ENCODE measurements at places on chromosomes 3 and 15.

DNA sequence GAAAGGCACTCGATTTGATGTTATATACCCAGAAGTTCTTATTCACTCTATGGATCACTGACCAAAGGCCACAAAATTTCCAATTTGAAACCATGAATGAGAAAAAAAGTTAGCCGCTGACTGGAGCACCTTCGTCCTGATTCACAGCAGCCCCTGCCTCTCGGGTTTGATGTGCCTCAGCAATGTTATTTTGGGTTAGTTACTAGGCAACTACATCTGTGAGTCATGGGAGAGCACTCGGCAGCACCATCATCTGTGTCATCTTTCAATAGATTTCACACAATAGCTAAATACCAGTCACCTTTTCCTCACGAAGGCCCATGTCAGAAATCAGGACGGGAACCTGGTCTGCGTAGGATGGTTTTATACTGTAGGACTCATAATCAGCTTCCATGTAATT, 269.2 kb downstream of the ZBBX start:
- no peak for DNase-seq

- DNase-seq = no peak
Observed at GRCh38 chr3:105504440-105504951, 137.8 kb downstream of the ALCAM start.

GRCh38 chr15:94844538-94845389, 613.4 kb downstream of the MCTP2 start:
- DNase-seq = peak; percentile 68

GRCh38 chr3:151568184-151568583, 107.3 kb upstream of the IGSF10 start:
- no peak for DNase-seq

DNA sequence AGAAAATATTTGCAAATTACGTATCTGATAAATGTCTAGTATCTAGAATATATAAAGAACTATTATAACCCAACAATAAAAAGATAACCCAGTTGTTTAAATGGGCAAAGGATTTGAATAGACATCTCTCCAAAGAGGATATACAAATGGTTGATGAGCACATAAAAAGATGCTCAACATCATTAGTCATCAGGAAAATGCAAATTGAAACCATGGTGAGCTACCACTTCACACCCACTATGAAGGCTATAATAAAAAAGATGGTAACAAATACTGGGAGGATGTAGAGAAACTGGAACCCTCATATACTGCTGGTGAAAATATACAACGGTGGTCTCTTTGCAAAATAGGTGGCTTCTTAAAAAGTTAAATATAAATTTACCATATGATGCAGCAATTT, 28.0 kb downstream of the RAD51 start:
- no peak for DNase-seq

DNA sequence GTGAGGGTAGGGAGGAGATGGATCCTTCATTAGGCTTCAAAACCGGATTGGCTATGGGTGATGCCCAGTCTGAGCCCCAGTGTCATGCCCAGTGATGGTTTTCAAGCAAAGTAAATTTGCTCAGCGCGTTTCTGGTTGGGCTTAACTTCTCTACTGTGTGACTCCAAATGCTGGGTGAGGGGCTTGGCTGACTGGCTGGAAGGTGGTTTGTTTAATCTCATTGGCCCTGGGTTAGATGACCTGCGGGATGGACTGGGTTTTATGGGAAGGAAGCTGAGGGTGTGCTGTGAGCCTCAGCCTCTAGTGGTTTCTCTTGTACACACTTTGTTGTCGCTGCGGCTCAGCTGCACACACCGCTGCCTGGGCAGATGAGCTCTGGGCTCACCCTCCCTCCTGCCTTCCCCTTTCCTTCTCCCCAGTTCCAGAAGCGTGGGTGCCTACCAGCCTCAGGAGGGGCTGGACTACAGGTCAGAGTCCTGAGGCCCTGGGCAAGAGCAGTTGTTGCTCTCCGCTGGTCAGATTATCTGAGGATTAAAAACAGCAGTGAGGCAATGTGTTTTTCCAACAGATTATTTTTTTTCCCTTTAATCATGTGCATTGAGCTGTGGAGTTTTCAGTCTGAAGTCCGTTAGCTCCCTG, 18.6 kb downstream of the PDIA5 start:
- no peak for DNase-seq

GRCh38 chr3:141646760-141647561, 91.1 kb upstream of the RNF7 start:
- no peak for DNase-seq

GRCh38 chr15:66739287-66739686, 37.3 kb downstream of the SMAD6 start:
- no peak for DNase-seq

- no peak for DNase-seq
Observed at GRCh38 chr3:64037084-64037483, 13.8 kb upstream of the PSMD6 start.

DNA sequence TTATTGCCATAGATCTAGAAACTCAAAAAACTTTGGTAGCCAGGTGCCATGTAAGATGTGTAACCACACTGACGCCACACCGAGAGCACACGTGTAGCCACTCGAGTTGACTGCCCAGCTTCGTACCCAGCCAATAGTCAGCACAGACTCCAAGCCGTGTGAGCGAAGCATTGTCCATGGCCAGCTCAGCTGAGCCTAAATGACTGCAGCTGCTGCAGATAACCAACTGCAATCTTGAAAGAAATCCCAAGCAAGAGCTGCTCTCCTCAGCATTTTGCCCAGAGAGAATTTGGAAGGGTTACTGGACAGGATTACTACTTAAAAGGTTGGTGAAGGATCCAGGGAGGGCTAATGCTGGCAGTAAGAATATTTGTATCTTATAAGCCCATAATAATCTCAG, 193.0 kb upstream of the THRB start:
- DNase-seq = no peak

GRCh38 chr3:69791106-69791505, 51.8 kb downstream of the MITF start:
- no peak for DNase-seq

- DNase-seq = no peak
Observed at GRCh38 chr3:140530131-140530530, 147.7 kb upstream of the TRIM42 start.

DNA sequence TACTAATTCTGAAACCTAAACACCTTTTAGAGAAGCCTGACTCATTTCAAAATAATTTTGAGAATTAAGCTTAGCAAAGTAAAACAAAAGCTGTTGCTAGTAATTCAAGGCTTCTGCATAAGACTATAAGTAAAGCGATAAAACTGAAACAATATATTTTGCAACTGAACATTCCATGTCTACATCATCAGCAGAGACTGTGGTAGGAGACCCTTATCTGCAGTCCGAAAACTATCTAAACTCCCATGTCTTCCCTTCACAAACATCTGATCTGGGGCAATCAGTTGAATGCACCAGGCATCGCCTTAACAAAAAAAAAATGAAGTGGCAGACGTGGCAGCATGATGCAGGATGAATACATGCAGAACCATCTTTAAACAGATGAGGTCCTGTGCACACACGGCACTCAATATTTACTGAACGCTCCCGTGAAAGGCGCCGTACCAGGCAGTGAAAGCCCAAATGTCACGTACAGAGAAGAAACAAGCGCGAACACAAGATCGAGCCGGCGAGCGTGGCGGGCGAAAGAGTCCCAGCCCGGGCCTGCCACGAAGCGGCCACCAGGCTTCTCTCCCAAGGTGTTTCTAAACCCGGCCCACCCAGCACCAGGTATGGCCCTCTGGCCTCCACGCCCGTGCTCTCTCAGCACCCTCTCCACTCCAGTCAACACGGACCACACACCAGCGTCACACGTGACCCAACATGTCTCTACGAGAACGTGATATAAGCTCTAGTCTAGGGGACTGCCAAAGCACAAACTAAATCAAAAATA, 63.0 kb downstream of the CHSY1 start:
- DNase-seq = no peak

DNA sequence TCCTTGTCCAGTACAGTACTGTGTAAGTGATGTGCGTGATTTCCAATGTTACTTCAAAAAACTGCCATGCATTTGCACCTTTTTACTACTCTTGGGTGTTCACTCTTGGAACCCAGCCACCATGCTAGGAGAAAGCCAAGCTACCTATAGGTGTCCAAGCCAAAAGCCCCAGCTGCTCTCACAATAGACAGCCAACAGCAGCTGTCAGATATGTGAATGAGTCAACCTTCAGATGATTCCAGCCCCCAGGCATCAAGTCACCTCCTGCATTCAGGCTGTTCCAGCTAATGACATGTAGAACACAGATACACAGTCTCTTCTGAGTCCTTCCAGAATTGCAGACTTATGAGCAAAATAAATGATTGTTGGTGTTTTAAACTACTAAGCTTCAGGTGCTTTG, 417.7 kb upstream of the TGFBR2 start:
- DNase-seq = no peak

GRCh38 chr15:75646944-75647364, 758 bp upstream of the SNX33 start:
- DNase-seq = peak; percentile 37

- peak; percentile 71 for DNase-seq
Observed at GRCh38 chr15:23687143-23687470, at the start of gene NDN. Gene NDN, minus strand, starts transcription at chr15:23687305. Its CDS starts 88 bp downstream, at chr15:23687217.

DNA sequence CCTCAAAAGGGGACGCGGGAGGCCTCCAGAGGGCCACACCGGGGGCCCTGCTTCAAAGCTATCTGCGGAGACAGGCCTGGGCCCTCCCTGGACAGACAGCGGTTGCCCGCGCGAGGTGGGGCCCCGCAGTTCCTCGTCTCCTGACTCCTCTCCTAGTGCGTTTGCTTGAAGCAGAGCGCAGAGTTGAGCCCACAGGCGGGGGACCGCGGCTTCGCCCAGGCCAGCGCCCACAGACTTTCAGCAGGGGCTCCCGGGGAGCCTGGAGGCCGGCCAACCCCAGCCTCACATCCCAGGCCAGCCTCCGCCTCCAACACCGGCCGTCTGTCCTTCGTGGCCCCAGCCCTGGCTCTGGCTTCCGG, 540 bp upstream of the ADAMTS7 start:
- DNase-seq = no peak

GRCh38 chr15:34656005-34656796, 72.8 kb upstream of the GOLGA8B start:
- DNase-seq = no peak

DNA sequence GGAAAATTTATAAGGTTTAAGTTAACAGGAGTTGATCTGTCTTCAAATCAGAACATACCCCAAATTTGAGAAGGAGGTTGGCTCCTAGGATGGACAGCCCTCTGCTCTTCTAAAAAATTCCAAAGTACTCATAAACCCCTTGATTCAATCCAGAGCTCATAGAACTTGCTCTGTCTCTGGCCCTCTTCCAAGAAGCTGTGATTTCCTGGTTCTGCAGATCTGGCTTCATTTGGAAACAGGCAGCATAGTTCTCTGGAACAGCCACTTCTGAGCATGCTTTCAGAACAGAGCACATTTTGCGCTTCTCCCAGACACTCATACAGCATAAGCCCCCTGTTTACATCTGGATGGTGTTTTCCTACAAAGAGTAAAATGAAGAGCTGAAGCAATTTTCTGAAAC, 96.7 kb downstream of the KBTBD8 start:
- DNase-seq = no peak

DNA sequence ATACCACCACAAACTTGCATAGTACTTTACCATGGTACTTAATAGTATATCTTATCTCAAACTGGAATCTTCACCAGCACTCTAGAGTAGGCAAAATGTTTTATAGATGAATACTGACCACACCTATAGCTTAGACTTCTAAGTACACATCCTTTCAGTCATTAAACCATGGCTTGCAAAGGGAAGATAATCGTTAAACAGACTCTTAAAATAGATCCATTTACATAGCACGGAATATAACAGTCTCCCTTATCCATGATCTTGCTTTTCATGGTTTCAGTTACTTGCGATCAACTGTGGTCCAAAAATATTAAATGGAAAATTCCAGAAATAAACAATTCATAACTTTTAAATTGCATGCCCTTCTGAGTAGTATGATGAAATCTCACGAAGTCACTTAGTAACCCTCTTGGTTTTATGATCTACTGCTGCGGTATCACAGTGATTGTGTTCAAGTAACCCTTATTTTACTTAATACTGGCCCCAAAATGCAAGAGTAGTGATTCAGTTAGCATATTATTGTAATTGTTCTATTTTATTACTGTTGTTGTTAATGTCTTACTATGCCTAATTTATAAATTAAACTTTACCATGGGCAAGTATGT, 111.4 kb downstream of the HERC1 start:
- DNase-seq = no peak

- DNase-seq = no peak
Observed at GRCh38 chr3:134302674-134303073, 52.0 kb upstream of the RYK start.

- no peak for DNase-seq
Observed at GRCh38 chr15:78316283-78317083, 17.1 kb upstream of the SKIC8 start.

- DNase-seq = no peak
Observed at GRCh38 chr15:85837011-85837433, 42.3 kb upstream of the KLHL25 start.

GRCh38 chr3:13025090-13025489, 48.1 kb downstream of the IQSEC1 start:
- DNase-seq = no peak

GRCh38 chr15:60673918-60674558, 195.1 kb upstream of the ICE2 start:
- DNase-seq = no peak

GRCh38 chr15:90471769-90472168, 58.0 kb upstream of the CRTC3 start:
- no peak for DNase-seq

DNA sequence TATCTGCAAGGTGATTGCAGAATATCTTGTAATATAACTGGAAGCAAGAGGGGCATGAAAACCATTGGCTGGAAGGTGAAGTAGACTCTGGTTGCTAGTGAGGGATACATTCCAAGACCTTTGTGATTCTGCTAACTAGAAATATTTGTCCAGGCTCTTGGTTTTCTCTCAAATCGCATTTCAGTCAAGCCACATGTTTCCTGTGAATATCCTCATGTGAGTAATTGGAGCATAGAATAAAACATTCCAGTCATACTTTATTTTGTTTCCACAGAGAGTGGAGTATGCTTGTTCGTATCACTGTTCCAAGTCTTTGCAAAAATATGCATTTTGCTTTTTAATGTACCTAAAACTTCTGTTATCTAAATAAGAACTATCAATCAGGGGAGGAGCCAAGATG, 850.0 kb downstream of the EPHA3 start:
- no peak for DNase-seq

DNA sequence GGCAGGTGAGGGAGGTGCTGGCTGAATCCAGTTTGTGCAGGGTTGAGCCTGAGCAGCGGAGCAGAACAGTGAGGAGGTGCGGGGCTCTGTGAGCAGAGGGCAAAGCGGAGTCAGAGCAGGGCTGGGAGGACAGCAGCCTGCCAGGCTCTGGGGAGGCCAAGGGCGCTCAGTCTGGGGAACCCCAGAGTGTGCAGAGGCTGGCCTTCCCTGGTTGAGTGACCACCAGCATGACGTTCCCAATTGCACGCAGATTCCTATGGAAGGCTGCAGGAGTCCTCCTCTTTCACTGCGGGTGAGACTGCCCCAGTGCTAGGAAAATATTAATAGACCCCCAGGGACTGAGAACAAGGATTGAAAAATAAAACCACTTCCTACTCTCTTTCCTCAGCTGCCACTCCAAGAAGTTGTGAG, 13.2 kb downstream of the MRAS start:
- DNase-seq = peak; percentile 35
